Myocyte (in vitro differentiated cells): ENCODE measurements at places on chromosomes 6 and 20. TPM values are rescaled to one million over a fixed set of nuclear protein-coding genes. Genes with fewer than 3 reads are reported as not detected.
A peak's percentile ranks its signal among the peaks of the same experiment; 100 is the strongest.

Gene BPIFB2
- not detected in 2 replicates for total RNA-seq

Gene BHLHE23
- not detected in 2 replicates for total RNA-seq

DNA sequence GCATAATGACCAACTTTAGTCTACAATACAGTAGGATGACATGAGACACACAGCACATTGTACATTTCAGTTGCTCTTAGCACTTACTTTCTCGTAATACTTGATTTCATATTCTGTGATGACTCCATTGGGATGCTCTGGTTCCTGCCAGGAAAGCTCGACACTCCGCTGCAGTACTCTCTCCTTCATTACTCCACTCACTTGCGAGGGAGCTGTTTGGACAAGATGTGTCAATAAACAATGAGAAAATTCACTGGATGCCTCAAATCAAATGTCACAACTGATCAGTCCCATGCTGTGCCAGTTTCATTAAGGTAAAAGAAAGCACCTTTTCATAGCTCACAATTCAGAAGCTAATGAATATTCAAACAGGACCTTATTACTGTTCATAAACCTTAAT, 147.1 kb downstream of the EPHA7 start:
- DNase-seq = no peak

- DNase-seq = no peak
These were observed 260.6 kb upstream of the TAB2 start for GRCh38 chr6:149056777-149057463.

Gene PRR18
- 0.21 TPM in 1 of 2 replicates, not detected in the other for total RNA-seq

DNA sequence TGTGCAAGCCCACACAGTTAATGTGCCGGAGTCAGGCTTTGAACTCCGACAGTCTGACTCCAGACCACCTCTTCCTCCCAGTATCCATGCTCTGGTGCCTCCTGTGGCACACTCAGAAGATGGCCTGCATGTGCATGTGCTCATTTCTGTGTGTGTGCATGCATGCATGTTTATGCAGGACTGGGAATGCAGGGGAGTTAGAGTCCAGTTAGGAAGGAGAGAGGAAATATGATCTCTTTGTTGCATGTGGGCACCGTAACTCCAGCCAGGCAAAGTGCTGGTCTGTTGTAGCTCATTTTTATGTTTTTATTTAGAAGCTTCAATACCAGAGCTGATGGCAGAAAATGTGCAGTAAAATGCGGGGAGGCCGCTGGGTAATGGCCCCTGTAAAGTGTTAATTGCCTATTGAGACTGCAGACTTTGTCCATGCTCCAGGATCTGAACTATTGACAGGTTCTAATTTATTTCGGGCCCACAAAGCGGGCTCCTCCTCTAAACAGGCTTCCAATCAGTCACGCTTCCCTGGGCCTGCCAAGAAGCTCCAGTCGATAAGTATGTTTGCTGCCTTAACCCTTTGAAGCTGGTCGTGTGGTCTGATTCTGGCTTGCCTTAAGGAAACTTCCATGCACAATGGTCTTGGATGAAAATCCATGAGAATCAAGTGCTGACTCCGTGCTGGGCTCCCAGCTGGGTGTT, 248.3 kb downstream of the DHX35 start:
- DNase-seq = no peak

DNA sequence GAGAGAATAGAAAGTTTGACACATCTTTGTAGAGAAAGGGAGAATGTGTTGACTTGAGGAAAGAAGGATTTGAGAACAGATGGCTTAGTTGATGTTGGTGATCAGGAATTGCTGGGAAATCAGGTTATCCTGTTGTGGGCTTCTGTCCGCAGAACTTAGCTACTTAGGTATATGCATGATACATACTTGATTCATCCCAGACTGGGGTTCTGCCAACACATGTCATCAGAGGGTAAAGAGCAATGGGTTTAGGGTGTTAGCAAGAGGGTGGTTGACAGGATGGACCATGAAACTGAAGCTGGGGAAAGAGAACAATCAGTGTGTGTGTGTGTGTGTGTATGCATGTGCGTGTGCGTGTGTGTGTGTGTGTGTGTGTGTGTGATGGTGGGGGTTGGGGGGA, 50.6 kb upstream of the NELFCD start:
- no peak for DNase-seq

- DNase-seq = no peak
These were observed 24.0 kb upstream of the ARMH2 start for GRCh38 chr6:24822696-24823095.

DNA sequence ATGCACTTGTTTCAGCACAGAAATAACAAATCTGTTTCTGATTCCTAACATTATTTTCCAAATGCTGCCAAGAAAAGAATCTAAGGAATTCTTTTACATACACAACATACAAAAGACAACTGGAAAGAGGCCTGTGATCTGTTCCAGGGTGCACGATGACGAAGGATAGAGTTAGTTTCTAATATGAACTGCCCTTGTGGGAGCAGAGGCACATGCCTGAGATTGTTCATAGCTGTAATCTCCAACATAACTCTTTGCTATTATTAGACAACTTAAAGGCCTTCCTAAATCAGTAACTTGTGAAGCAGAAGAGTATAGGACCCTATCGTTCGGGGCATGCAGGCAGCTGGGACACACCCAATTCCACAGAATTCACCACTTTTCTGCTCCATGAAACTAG, 41.2 kb upstream of the NHSL1 start:
- peak; percentile 61 for DNase-seq

DNA sequence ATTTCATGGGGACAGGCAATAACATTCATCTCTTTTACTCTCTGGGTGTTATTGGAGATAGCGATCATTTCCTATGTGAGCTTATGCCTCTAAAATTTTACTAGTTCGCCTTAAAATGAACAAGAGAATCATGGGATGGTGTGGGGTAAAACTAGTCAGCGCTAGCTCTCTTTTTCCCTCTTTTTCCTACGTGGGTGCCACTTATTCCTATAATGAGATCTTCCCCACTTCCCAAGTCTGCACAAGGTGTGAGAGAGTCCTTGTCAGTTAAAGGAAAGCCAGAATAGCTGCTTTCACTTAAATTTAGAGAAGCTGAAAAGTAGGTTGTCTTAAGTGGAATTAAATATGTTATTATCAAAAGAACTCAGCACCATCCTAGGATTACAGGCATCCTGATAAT, 173.2 kb upstream of the BMP5 start:
- no peak for DNase-seq

DNA sequence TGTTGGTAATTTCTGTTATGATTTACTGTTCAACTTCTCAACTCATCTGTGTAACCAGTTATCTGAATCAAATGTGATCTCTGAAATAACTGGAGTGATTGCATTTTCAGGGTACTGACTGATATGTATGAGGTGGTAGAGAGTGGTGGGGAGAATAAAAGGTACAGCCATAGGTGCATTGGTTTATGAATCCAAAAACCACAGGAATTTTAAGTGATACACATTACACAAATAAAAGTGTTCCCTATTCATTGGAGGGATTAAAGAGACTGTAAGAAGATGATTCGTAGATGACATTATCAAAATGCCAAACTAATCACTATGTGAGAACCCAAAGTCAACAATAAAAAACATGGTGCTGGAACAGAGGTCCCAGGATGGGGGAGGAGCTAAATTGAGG, 158.7 kb upstream of the RSPO3 start:
- DNase-seq = no peak

- no peak for DNase-seq
These were observed 253.9 kb downstream of the FARS2 start for GRCh38 chr6:5515200-5515599.

Gene STX11
- total RNA-seq = 0.57 and 1.9 TPM in 2 replicates

DNA sequence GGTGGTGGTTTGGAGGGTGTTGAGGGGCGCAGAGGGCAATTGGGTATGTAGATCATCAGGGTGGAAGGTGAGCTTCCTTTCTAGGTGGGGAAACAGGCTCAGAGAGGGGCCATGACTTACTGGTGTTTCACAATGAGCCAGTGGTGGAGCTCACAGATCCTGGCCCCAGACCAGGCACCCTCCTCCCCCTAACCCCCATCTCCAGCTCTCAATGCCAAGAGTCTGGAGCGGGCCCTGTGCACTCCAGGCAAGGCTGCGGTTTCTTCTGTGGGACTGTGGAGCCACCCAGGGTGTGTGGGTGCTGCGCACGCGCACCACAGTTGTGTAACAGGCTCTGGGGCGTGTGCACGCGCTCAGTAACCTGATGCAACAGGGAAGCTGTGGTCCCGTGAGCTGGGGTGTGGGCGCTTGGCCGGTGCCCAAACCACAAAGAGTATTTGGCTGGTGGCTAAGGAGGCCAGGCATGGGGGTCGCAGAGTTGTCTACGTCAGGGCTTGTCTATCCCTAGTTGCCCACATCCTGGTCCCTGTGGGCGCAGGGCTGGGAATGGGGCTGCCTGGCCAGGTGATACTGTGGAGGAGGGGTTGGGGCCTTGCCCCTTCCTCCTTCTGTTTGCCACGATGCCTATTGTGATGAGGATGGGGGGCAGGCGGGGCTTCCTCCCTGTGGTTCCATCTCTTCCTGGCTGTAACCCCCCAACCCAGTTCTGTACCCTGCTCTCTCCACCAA, 37.5 kb upstream of the MRPS18A start:
- DNase-seq = peak; percentile 83

- no peak for DNase-seq
These were observed 37.4 kb upstream of the E2F3 start for GRCh38 chr6:20364327-20364726.

DNA sequence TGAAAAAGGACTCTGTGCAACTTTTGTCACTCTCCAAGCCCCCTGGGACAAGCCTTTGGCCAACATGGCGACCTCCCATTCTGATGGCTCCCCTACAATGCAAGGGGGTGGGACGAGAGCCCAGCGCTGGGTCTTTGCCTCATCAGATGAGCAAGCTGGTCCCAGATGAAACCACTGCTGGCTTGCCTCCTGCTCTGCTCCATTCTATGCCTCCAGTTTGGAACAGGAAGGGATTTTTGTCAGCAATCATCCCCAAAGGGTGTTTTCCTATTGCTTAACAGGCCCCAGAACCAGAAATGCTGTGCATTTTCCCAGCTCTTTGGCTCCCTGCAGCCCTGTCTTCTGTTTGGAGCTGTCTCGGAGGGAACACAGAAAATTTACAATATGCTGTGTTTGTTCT, 412.7 kb downstream of the MAFB start:
- DNase-seq = no peak

Gene SEL1L2
- total RNA-seq = not detected in 2 replicates

Gene SLC22A2
- total RNA-seq = not detected in 2 replicates

GRCh38 chr6:148565930-148566663, 180.7 kb upstream of the UST start:
- peak; percentile 60 for DNase-seq

DNA sequence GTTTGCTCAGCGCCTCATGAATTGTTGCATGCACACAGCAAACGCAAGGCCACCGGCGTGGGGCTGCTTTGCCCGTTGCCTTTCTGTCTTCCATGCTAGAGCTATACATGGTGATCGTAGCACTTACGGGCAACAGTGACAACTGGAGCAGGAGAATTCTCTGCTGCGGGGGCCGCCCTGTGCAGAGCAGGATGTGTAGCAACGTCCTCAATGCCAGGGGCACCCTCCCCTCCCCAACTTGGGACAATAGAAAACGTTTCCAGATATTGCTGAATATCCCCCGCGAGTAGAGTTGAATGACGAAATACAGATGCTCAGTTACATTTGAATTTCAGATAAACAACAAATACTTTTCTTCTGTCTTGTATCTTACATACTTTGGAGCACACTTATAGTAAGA, 198.7 kb downstream of the TFAP2C start:
- no peak for DNase-seq

- peak; percentile 81 for DNase-seq
These were observed 67.7 kb downstream of the SYCP2L start for GRCh38 chr6:10954590-10955010.

DNA sequence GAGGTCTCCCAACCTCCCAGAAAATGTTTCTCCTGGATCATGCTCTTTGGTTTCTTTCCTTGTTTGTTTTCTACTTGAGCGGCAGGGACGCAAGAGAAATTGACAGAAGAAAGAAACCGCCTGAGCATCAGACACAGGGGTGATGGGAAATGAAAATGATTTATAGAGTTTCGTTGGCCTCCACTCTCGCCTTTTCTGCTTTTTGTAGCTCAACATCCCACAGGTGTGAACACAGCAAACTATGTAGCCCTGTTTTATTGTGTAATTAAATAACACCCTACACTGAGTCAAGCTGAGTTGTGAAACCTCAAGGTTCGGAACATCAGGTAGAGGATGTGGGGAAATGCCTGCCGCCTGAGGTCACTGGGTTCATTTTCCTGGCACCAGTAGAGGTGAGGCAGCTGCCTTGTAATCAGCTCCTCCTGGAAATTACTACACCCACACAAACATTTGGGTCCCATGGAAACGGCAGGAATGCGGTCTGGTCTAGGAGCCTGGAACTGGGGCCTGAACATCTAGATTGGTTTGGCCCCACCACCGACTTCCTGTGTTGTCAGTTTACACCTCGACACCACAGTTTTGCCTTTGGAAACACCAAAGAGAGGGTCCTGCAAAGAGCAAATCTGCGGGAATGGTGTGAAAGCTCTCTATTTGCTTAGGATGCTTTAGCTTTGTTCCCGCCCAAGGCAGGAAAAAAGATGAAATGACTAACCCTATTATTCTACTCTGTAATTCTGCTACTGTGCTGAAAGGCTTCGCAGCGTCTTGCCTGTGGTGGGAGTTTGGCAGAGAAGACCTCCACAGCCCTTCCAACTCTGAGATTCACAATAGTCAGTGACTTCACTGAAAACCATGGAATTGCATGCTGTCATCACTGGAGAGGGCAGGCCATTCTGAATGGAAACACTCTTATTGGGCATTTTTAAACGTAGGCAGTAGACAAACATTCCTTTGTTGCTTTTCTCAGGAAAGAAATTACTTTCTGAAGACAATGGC, 53.0 kb downstream of the ADAT2 start:
- DNase-seq = peak; percentile 71
